NCI-H69 (cell line): ENCODE measurements at places on chromosomes 5 and 9.

- DNase-seq, result no peak
Measured at GRCh38 chr9:93068956-93069355, 10.5 kb downstream of the SUSD3 start.

DNA sequence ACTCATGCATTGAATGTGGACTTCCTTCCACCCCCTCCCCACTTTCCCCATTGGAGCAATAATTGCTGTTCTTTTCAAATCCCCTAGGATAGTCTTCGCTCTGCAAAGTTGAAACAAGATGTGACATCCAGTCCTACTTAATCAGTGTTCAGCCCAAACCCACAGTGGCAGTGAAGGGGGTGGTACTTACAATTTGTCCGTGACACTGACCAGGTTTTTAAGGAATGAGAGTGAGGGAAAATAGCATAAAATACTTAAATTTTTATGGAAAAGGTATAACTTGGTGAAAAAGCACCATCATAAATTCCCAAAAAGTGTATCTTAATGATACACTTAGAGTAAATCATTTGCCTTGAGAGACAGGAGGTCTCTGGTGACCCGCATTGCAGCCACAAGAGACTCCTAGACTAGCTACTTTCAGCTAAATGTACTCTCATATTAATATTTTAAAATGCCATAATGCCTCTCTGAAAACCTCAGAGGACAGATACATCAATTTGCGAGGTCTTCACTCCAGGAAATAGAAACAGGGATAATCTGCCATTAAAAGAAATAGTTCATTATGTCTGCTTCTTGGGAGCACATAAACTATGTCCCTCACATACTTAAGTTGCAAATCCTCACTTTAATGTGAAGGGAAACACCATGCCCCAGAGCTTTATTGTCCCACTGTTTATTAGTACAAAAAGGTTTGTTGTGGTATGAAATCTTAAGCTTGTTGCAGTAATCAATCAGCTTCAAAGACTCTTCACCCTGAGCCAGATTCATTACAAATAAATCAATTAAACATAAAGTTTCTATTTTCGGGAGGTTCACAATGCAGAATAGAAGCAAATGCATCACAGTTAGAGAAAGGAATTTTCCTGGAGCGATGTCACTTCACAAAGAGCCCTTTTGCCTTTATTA lies 343.6 kb upstream of the ISL1 start:
- peak; percentile 85 for DNase-seq

- DNase-seq, result no peak
Measured at GRCh38 chr9:131112374-131113154, 12.8 kb upstream of the NUP214 start.

DNA sequence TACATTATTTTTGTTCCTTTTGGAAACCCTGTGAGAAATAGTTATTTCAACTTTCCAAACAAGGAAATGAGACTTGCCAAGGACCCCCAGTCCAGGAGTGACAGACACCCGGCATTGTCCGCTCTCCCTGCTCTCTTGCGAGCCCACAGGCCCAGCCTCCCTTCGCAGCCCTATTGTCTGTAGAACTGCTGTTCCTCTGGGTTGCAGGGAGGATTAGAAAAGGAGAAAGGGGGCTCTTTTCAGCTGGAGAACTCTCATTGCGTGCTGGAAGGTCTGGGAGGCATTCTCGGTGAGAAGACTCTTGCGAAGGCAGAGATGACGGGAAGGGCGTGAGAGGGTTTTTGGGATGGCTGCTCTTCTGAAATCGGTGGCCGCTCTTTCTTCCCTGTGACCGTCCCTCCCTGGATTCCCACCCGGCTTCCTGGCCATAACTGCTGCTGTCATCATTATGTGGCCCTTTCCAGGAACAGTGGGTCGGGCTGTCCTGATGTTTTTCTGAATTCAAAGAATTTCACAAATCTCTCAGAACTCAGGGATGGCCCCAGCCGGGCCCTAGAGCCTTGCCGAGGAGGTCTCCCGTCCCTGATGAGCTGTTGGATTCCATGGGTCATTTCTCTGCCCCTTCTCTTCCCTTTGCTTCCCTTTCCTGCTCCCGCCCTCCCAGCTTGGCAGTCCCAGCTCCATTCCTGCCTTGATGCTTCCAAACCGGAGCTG lies 29.8 kb downstream of the STC2 start:
- no peak for DNase-seq

DNA sequence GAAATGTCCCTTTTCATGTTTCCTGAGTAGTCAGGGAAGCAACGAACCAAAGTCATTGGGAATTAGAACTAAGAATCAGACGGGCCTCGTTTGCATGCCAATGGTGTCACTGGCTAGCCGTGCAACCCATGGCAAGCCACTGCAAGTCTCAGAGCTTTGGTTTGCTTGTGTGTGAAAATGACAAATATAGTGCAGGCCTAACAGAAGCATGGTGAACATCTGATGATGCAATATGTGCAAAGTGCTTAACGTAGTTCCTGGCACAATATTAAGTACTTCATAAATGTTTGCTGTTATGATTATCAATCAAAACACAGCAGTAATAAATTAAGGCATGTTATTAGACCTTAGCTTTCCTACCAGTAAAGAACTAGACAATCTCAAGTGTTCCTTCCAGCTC lies 118.0 kb upstream of the TRIM32 start:
- DNase-seq, result no peak

- no peak for DNase-seq
Measured at GRCh38 chr5:180095545-180095944, 24.0 kb upstream of the RNF130 start.
